IMR-90 (cell line): ENCODE measurements at places on chromosomes 3 and 15. TPM values are rescaled to one million over a fixed set of nuclear protein-coding genes. Genes with fewer than 3 reads are reported as not detected.

- DNase-seq: no peak
Observed at GRCh38 chr3:53288214-53288613, 32.4 kb upstream of the TKT start.

DNA sequence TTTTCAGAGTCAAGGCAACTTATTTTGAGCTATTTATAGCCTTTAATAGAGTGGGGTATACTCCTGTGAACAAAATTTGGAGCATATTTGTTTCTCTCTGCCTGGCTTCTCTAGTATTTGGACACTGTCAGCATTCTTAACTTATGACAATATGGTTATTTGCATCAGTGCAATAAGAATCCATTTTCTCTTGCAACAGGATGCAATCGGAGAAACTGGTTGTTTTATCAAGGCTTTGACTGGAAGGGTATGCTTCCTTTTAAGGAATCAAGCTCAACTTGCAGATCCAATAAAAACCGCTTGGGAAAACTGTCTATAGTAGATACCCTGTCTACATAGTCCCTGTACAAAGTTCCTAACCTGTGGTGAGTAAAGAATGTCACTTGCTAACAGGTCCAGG lies 106.7 kb downstream of the DPH6 start:
- DNase-seq: peak; percentile 88

- DNase-seq: no peak
Observed at GRCh38 chr3:58776231-58776630, 109.7 kb upstream of the FAM3D start.

- no peak for DNase-seq
Observed at GRCh38 chr3:159453945-159454344, 534.7 kb upstream of the IL12A start.

TPRA1 gene
- 40.1 and 40.3 TPM in 2 replicates for polyA plus RNA-seq

TNK2 gene
- polyA plus RNA-seq: 13.4 and 13.8 TPM in 2 replicates

SETD2 gene
- polyA plus RNA-seq: 14.9 and 18.3 TPM in 2 replicates

GRCh38 chr3:9117220-9117619 lies 132.2 kb downstream of the SRGAP3 start:
- DNase-seq: no peak

DNA sequence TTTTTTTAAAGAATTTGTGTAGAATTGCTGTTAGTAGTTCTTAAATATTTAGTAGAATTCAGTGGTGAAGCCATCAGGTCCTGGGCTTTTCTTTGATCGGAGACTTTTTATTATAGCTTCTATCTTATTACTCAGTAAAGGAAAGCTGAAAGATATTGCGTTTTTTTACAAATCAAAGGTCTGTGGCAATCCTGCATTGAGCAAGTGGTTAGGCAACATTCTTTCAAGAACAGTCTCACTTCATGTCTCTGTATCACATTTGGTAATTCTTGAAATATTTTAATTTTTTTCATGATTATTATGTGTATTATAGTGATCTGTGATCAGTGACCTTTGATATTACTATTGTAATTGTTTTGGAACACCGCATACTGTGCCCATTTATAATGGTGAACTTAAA lies 140.8 kb downstream of the UNC13C start:
- no peak for DNase-seq
